ENCODE measurements at places on chromosomes 6 and 20.

- DNase-seq: no peak
These were observed 624.3 kb downstream of the PTPRT start for GRCh38 chr20:42565235-42565995.

GRCh38 chr6:25788305-25788922, 33.9 kb downstream of the SLC17A4 start:
- peak; percentile 25 for DNase-seq

- DNase-seq: no peak
These were observed 86.6 kb upstream of the TOX2 start for GRCh38 chr20:43827940-43828562.

GRCh38 chr6:131980791-131981623, 29.8 kb upstream of the CCN2 start:
- DNase-seq: no peak

DNA sequence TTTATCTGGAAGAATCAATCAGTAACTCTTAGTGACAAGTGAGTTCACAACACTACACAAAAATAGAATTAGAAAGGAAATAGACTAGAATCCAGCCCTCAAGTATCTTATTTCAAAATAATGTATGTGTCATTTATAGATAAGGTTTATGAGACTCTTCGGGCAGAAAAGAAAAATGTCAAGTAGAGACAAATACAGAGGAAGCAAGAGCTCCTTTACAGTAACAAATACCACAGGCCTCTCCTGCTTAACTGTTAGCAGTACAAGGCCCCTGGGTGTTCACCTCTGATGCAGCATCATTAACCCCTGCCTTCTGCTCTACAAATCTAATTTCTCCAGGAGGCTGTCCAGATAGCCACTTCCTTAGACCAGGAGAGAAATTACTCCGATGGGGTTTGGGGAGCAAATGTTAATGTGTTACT, 76.7 kb downstream of the UBE3D start:
- DNase-seq: no peak

GRCh38 chr6:163943607-163944385, 529.3 kb downstream of the QKI start:
- no peak for DNase-seq

GRCh38 chr20:34254979-34255378, 13.8 kb downstream of the ASIP start:
- DNase-seq: no peak

DNA sequence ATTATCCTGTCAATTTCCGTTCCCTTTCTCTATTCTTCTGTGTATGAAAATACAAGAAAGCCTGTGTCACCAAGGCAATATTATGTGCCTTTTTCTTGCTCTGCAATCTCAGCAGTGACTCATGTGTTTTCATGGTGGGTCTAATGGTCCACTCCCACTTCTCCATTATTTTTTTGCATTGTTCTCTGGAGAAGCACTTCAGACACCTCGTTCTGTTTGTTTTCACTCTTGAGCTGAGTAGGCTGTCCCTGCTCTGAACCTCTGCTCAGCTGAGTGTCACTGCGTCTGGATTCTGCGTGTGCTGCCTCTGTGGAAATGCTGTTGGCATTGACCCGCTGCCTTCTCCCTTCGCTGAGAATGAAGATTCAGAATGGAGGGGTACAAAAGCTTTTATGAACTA, 230.6 kb downstream of the TMEM242 start:
- DNase-seq: no peak

DNA sequence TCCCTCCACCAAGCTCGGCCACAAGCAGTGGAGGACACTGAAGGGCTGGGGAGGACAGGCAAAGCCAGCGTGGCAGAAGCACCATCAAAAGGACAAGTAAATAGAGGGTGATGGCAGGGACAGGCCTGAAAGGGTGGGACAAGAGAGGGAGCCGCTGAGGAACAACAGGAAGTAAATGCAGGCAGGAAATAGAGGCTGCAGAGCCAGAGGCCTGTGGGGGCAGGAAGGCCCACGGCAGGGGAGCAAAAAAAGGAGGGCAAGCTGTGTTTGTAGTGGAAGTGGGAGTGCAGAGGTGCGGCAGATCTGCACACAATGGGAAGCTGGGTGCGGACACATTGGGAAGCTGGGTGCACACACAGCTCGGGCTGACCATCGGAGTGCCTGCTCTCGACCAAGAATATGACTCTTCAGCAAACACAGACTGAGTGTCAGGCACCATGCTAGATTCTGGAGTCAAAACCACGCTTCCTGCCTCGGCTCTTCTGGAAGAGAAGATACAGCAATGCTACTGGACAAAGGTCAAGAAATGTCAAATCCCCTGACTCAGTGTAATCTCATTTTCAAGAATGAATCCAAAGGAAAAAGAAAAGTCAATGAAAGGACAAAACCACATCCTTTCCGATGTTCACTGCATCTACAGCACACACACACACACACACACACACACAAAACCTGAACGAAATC, 40.4 kb upstream of the RAB22A start:
- DNase-seq: no peak

GRCh38 chr6:83368577-83368976, 62.3 kb downstream of the ME1 start:
- no peak for DNase-seq

DNA sequence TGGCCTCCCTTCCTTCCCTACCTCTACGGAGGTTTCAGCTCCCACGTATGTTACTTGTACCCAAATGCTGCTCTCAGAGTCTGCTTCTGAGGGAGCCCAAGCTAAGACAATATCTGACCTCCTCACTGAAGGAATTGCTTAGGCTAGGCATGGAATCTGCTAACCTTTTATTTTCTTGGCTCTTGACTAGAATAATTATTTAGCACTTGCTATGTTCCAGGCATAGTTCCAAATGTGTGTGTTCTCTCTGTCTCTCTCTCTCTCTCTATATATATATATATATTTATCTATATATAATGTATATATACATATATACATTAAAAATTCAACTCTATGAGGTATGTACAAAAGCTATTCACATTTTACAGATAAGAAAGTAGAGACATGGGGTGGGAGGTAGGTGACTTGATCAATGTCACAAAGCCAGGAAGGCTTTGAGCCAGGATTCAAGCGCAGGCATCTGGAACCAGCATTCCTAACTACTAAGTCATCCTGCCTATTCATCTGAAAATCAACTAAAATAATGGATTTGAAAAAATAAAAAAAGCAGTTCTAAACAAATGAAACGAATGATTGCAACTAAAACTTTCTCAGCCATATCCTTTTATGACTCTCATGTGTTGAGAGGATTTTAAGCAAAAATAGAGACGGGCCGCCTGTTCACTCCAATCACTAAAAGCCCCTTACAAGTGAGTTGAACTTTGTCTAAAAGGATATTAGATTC, 189.7 kb upstream of the JAG1 start:
- DNase-seq: peak; percentile 16

DNA sequence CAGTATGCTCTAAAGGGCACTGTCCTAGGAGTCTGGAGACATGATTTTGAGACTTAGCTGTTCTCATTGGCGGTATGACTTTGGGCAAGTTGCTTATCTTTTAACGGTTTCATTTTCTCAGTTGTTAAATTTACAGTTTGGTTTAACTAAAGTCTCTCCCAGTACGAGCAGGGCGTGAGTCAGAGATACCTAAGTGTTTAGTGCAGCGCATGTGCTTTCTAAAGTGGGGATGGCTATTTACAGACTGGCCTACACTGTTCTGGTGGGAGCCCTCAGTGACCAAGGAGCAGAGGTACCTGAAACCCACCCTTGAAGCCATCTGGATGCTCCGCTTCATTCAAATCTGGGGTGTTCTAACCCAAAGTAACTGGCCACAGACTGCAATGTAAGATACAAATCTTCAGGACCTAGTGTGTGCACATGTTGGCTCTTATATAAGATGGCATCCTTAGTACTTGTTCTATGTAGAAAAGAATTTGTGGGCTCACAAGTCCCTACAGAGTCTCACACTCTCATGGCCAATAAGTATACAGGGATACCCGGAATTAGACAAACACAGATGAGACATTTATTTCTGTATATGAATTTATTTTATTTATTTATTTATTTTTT, 10.7 kb downstream of the MSH5 start:
- no peak for DNase-seq

Data from H54 (cell line).